ENCODE measurements at places on chromosomes 7 and 10.

GRCh38 chr10:113069595-113069994 lies 119.5 kb downstream of the TCF7L2 start:
- no peak for DNase-seq

DNA sequence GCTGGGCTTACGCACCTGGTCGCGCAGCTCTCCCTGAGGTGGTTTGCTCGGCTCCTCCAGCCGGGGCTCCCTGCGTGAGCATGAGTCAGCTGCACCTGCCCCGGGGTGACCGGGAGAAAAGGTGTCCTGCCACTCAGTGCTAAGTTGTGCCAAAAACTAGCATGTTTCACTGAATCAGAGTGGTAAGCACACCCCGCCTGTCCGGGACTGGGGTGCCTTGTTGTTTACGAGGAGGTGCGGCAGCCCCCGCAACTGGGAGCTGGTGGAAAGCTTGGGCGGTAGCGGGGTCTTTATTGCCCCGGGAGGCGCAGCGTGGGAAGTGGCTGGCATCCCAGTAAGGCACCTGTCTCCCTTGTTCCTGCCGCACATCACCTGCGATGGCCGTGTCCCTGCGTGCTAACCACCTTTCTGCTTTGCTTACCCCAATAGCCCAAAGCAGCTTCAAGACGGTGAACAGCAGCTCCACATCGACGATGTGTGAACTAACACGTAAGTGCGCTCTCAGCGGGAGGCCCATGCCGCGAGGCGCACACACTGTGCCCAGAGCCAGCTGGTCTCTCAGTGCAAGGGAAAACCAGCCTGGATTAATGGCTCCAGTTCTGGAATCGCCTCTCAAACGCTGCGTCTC lies 506.6 kb upstream of the FOXK1 start:
- DNase-seq = no peak

- DNase-seq = no peak
These were observed 29.6 kb downstream of the MKI67 start for GRCh38 chr10:128096486-128097199.

DNA sequence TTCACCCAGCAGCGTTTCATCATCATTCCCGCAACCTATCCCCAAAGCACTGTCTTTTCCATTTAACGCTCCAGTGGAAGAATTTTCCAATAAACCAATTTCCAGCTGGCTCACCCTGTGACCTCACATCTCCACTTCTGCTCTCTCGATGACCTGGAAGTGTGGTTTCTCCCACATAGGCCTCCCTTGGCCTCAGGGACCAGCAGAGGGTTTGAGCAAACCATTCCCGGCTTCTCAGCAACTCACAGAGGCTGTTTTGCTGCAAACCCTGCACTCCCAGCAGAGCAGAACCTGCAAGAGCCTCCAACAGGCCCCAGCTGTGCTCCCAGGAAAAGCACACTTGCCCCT lies 523.0 kb upstream of the FOXK1 start:
- no peak for DNase-seq

GRCh38 chr7:75738604-75738974 lies at the start of gene HIP1:
Gene HIP1, minus strand, starts transcription at chr7:75738941. Its CDS starts 21 bp downstream, at chr7:75738920.
- no peak for DNase-seq

DNA sequence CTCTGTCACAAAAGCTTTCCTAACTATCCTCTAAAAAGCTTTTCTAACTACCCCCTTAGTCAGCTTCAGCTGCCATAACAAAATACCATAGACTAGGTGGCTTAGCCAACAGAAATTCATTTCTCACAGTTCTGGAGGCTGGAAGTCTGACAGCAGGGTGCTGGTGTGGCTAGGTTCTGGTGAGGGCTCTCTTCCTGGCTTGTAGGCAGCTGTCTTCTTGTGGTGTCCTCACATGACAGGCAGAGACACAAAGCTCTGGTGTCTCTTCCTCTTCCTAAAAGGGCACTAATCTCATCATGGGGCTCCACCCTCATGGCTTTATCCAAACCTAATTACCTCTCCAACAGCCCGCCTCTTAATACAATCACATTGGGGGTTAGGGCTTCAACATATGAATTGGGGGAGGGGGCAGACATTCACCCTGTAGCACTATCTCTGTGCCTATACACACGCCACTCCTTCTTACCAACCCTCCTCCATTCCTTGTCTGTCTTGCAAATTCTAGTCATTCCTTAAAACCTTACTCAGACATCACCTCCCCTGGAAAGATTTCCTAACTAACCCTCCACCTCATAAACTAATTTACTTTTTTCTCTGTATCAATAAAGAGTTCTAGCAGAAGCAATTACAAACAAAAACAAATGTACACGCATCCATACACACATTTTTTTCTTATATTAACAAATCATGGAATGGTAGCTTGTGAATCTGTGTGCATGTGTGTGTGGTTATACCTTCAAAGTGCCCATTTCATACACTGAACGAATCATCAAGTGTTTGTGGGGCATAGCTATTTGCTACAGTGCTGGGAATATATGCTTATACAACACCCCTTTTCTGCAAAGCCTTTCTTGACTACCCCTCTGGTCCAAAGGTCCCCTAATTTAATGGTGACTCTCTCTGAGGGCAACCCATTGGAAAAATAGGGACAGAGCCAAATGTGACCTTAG lies 26.4 kb downstream of the RHOBTB1 start:
- no peak for DNase-seq

- DNase-seq = no peak
These were observed 1562.0 kb downstream of the REEP3 start for GRCh38 chr10:65083222-65083621.

- no peak for DNase-seq
These were observed 715.1 kb downstream of the GRID1 start for GRCh38 chr10:85651497-85651882.

GRCh38 chr7:137547485-137547884 lies 204.0 kb upstream of the PTN start:
- DNase-seq = no peak

DNA sequence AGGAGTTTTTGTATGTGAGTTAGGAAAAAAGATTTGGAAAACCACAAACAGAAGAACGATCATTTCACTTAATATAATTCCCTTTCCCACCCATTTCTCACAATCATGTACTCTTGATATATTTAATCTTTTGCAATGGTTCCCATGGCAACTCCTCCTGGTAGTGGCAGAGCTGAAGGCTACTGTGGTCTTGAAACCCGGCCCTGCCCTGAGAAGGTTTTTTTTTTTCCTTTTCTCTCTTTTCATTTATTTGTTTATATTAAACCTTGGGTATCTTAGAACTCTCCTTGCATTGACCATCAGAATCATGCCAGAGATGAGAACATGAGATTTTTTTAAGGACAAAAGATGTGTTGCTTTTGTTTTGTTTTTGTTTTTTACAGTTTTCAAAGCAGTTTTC lies 566.1 kb upstream of the NRP1 start:
- no peak for DNase-seq
